ENCODE measurements at places on chromosomes 16 and 17.

GRCh38 chr17:55334881-55335540 lies 70.3 kb downstream of the HLF start:
- no peak for DNase-seq

GRCh38 chr17:1384905-1385435 lies 15.1 kb downstream of the YWHAE start:
- DNase-seq: no peak

- no peak for DNase-seq
Observed at GRCh38 chr17:49337884-49338283, 24.2 kb downstream of the ZNF652 start.

- DNase-seq: peak; percentile 34
Observed at GRCh38 chr17:66715745-66716156, 119.2 kb upstream of the CACNG5 start.

DNA sequence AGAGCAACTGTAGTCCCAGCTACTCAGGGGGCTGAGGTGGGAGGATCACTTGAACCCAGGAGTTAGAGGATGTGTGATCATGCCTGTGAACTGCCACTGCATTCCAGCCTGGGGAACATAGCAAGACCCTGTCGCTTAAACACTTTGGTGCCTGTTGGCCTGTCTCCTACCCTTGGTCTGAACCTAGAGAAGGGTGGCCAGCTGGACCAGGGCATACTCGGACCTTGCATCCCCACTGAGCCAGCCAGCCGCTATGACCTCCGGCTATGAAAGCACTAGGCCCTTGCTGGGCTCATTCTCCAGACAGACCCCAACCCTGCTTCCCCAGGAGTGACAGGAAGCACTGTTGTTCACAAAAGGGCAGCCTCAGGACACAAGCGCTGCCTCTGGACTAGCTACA lies 4.6 kb downstream of the IFT20 start:
- no peak for DNase-seq

- no peak for DNase-seq
Observed at GRCh38 chr17:14630046-14630445, 329.2 kb downstream of the HS3ST3B1 start.

DNA sequence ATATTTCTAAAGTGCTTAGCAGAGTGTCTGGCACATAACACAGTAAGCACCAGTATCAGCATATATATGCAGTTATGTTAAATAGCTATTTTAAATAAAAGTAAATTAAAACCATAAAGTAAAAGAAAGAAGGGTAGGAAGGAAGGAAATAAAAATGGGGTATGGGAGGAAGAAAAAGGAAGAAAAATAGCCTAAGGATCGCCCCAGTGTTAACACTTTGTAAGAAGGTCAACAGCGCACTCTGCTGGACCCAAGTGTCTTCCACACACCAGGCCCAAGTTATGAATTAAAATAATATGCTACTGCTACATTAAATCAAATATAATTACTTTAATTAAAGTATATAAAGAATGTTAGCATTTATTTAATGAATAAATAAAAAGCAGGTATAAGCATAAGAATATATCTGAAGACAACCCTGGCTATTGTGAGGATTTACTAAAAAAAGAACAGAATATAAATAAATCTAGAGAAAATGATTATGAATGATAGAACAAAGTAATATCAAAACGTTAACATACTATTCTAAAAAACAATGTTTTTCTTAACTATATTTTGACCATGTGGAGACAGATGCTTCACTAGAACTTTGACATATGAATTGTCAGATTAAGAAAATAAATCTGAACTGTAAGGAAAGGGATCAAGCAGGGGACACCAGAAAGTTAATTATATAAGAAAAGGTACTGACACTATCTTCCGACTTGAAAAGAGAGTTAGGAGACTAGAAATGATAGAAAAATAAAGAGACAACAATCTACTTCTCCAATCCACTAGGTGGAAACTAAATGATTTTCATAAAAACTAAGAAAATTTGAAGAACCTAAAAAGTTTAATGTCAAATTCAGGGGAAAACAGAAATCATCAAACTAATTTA lies 25.9 kb downstream of the BRIP1 start:
- peak; percentile 33 for DNase-seq

GRCh38 chr17:13520899-13521572 lies 80.7 kb downstream of the HS3ST3A1 start:
- DNase-seq: peak; percentile 64

DNA sequence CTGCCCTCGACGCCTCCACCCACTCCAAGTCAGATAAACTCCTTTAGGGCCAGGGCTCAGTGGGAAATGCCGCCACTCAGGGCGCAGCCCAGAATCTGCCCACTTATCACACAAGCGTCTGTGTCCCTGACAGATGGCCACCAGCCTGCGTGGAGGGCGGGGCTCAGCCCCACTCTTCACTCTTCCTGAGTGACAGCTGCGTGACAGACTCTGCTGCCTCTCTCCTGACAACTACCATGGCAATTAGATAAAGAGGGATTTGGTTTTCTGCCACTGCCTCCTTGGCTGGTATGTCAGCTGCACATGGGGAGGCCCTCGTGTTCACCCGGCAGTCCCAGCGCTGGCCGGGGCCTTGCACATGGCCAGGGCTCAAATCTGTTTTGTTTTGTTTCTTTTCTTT lies 96.2 kb downstream of the RTN4RL1 start:
- DNase-seq: no peak

DNA sequence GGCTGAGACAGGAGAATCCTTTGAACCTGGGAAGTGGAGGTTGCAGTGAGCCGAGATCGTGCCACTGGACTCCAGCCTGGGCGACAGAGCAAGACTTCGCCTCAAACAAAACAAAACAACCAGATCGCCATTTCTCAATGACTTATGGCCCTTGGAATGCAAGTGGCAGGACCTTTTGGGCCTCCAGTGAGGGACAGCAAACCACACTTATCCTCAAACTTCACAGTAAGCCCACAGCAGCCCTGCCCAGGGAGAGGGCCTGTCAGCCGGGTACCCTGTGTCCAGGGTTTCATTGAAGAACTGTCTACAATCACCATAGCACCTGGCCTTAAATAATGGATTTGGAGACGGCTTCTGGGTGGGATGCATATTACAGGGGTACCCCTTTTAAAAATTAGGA lies 11.7 kb downstream of the TRAF4 start:
- no peak for DNase-seq

DNA sequence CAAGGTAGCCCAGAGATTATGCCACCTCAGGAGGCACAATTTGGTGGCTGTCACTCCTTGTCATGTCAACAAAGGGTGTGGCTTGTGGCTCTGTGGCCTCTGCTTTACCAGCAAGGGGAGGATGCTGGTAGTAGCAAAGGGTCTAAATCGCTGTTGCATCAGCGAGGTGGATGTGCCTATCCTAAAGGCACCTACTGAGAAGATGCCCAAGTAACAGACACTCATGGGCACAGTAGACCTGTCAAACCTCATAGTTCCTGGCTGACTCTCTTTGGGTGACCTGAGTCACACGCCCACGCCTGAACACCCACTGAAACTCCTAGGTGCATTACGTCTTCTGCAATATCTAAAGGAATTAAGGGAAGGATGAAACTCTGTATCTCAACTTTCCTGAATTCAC lies 139.5 kb downstream of the PRKCB start:
- no peak for DNase-seq

DNA sequence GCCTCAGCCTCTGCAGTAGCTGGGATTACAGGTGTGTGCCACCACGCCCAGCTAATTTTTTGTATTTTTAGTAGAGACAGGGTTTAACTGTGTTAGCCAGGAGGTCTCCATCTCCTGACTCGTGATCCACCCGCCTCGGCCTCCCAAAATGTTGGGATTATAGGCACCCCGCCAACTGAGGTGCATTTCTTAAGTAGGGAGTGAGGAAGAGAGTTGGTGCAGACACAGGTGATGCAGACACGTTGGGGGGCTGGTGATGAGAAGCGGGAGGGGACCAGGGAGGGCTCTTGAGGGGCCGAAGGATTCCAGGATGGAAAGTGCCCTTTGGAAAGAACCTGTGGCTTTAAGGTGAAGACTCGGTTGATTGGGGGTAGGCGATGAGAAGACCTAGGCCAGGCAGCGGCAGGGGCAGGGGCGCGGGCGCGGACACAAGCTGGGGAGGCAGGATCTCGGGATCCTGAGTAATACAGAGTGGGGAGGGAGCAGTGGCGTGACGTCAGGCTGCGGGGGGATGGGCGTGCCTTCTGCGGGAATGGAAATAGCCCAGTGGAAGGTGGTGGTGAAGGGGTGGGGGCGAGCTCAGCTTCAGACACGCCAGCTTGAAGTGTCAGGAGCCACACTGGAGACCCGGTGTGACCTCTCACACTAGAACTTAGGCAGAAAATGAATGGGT lies 2.5 kb upstream of the ATP6V0C start:
- no peak for DNase-seq

DNA sequence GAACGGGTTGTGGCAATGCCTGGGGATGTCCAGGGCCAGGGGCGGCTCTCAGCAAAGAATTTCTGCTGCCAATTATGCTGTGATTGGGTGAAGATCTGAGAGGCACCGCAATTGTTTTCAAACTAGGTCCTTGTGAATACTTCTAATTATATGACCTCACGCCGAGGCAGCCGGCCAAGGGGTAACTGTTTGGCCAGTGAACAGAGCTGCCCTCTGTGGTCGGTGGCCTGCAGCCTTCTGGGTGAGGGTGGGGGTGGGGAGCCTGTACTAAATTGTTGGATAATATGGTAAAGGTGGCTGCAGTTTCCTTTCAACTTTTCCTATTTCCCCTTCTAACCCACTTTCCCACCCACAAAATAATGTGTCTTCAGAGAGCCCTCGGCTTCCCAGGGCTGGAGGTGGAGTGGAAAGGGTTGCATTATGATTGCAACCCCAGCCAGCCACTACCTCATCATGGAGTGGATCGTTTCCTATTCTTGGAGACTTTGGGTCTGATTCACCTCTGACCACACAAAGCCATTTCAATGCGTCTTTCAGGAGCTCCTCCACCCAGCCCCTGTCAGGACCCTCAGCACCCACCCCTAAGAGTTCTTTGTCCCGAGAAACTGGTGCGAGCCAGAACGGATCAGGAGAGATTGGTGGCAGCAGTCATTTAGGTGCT lies 2.0 kb upstream of the DNAI2 start:
- no peak for DNase-seq

DNA sequence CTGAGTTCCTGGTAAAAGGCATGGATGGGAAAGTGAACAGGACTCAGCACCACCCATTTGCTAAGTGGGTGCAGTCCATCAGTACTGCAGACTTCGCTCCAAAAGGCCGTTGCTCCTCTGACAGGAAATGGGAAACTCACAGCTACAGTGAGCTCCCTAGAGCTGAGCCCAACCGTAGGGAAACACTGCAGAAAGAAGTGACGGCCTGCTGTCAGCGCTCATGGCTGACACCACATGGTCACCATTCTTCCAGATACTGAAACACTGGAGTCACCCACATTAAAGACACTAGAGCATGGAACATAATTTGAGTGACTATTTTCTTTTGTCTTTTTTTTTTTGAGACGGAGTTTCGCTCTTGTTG lies 31.9 kb downstream of the UBE2O start:
- peak; percentile 23 for DNase-seq

DNA sequence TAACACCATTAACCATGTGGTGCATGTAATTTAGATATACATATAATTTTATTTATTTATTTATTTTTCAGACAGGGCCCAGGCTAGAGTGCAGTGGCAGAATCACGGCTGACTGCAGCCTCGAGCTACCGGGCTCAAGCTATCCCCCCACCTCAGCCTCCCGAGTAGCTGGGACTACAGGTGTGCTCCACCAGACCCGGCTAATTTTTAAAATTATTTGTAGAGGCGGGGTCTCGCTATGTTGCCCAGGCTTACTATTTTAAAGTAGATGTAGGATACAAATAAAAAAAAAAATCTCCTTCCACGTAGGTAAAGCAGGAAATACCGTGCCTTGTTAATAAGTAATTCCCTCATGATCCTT lies 446 bp upstream of the COQ7 start:
- no peak for DNase-seq

GRCh38 chr16:85600078-85600477 lies 13.0 kb upstream of the GSE1 start:
- DNase-seq: no peak

GRCh38 chr16:83579027-83579426 lies 228.8 kb upstream of the HSBP1 start:
- no peak for DNase-seq

- DNase-seq: no peak
Observed at GRCh38 chr16:87949071-87949744, 2.0 kb upstream of the BANP start.

DNA sequence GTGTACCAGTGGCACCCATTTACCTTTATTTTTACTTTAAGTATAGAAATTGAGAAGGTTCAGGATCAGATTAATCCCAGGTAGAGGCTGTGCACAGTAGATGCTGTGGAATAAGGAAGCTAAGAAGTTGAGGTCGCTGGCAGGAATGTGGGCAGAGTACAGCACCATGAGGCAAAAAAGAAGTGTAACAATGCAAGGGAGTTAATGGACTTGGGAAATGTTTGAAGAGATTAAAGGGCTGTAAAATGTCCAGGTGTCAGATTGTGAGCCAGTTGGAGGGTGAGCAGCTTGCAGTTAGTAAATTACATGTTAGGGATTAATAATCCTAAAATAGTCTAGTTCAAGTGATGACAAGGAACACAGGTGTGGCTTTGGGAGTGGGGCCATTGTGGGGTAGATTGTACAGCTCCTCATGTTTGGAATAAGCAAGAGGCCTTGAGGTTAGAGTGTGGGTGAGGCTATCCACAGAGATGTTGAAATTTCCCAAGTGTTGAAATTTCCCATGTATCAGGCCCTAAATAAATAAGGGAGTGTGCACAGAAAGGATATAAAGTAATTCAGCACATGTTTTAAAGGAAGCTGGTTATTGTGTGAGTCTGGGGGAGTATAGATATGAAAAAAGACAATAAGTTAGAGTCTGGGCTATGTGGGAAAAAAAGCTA lies 21.5 kb downstream of the TAT start:
- no peak for DNase-seq

- DNase-seq: no peak
Observed at GRCh38 chr17:41796121-41796895, 9.8 kb upstream of the JUP start.

- DNase-seq: no peak
Observed at GRCh38 chr17:4054446-4054845, 88.4 kb downstream of the ZZEF1 start.

GRCh38 chr17:20149251-20149650 lies 140.1 kb downstream of the SPECC1 start:
- no peak for DNase-seq

DNA sequence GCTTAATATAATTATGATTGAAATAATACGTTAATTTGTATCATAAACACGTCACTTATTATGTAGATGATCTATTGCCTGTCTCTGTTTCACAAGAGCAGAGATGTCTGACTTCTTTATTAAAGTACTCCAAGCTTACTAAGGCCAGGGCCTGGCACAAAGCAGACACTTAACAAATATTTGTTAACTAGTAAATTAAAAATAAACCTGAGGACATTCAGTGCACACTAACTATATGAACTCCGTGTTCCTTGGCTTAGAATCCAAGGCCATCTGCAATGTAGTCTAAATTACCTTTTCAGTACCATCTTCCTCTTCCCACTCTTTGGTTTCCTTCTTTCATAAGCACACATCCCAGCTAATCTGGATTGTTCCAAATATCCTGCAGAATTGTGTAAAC lies 210.8 kb upstream of the SOX9 start:
- DNase-seq: no peak

DNA sequence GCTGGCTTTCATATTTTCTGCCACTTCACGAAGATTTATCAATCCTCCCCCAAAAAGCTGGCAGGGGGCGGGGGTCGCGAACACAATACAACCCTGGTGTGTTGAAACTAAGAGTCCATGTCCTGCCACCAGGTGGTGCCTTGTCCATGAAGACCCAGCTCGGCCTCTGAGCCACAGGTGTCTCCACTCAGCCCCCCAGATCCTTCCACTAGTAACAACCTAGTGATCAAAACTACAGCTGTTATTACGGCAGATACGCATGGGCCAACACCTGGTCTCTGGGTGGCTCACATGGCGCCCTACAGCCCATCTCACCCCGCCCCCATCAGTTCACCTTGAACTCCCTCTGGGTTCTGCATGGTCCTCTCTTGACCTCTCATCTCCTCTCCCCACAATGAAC lies 27.7 kb downstream of the USP7 start:
- DNase-seq: no peak

All from GM04504 (cell line).